HCT116 (cell line): ENCODE measurements at places on chromosomes 12 and 14.

- no peak for DNase-seq
These were observed 248.5 kb upstream of the PDE3A start for GRCh38 chr12:20119596-20120402.

DNA sequence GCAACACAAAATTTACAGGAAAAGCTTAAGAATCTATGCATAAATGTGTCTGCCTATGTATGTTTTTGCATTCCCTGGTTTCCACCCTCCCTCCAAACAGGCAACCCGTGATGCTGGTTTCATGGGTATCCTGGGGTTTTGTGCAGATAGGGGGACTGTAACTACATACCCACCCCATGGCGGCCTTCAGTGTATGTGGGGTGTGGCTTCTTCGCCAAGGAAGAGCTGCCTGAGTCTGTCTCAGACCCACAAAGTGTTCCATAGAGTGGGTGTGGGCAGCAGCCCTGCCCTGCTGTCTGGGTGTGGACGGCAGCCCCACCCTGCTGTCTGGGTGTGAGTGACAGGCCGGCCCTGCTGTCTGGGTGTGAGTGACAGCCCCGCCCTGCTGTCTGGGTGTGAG lies 174.8 kb downstream of the ADGRD1 start:
- no peak for DNase-seq

DNA sequence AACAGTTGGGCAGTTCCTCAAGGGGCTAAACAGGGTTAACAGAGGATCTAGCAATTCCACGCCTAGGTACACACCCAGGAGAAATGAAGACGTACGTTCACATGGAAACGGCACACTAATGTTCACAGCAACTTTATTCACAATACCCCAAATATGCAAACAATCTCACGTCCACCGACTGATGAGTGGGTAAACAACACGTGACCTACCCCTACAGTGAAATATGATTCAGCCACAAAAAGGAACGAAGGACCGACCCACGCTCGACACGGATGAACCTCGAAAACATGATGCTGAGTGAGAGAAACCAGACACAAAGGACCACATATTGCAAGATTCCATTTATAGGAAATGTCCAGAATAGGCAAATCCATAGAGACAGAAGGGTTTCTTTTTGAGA lies 112.7 kb downstream of the NCOR2 start:
- no peak for DNase-seq

DNA sequence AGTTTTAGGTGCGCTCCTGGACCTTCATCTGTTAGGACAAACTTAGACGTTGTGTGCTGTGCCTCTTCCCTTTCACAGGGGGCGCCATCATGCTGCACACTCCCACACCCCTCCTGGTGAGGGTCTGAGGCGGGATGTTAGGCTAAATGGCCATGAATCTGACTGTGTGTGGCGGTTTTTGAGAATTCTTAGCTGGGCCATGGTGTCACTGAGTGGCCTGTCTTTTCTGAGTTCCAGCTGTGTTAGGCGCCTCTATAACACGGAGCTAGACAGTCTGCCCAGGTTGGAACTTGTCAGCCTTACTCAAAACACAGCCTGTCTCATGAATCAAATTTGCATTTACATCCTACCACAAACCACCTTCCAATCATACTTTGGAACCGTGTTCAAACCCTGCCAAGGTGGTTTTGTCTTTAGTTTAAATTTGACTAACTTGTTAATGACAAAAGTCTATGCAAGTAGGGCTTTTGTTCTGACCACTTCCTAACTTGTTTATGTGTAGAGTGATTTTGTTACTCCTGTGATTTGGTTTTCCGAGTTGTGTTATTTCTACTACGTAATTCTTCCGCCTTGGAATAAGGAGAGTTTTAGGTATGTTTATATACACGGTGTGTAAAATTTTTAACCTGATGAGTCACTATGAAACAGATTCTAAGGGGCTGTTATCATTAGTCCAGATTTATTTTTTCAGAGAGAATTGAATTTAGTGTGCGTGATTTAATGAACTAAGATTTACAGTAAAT lies 19.6 kb downstream of the ACVR1B start:
- no peak for DNase-seq

- no peak for DNase-seq
These were observed 255.3 kb downstream of the AEBP2 start for GRCh38 chr12:19694627-19695026.

DNA sequence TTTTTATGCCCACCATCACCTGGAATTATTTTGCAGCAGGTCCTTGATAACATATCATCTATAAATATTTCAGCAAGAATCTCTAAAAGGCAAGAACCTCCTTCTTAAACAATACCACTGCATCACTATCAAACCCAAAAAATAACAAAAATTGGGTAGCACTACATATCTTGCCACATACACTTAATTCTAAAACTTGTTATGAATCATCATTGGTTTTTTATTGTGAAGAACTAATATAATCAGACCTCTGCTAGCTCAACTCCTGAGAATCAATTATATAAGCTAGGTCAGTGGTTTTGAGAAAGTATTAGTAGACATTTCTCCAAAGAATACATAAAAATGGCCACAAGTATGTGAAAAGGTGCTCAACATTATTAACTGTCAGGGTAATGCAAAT lies 23.8 kb downstream of the SLC38A1 start:
- no peak for DNase-seq

- no peak for DNase-seq
These were observed 229.8 kb downstream of the ALX1 start for GRCh38 chr12:85509857-85510256.

GRCh38 chr14:61438497-61438859 lies 117.1 kb downstream of the PRKCH start:
- DNase-seq: no peak

GRCh38 chr14:39050389-39050788 lies 52.6 kb downstream of the SEC23A start:
- no peak for DNase-seq

- no peak for DNase-seq
These were observed 10.4 kb downstream of the CCT2 start for GRCh38 chr12:69595689-69596088.

- no peak for DNase-seq
These were observed 2.0 kb downstream of the SYNE3 start for GRCh38 chr14:95514131-95515079.

GRCh38 chr12:112908548-112908947 lies 1.8 kb downstream of the OAS1 start:
- DNase-seq: no peak

DNA sequence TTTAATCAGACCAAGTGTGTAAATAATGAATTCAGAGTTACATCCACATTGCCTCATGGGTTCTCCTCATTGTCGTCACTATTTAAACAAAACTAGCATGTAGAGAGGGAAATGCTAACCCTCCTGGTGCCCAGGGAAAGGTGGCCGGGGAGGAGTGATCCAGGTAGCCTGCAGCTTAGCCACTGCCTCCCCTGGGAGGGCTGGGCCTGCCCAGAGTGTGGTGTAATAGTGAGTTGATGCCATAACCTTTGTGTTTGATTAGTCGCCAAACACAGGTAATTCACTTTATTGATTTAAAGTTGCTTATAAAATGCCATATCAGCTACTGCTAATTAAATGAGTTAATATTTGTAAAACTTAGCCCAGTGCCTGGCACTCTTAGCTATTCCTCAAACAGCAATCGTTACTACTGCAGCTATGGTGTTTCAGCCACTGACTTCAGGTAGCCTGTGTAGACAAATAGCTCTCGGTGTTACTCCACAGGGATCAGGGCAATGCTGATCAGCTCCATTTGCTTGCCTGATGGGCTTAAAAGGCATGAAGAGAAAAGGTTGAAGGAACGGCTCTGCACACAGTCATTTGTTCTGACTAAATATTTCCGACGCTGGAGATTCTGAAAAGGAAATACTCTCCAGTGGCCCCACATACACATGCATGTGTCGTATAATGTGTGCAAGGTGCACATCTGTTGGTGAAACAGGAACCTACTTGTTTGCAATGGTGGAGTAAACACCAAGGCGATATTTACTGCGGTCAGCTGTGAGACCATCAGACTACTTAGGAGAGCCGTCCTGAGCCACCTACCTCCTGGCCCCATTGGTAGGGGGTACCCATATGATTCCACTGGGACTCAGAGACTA lies 45.7 kb upstream of the PRMT8 start:
- no peak for DNase-seq

- DNase-seq: no peak
These were observed 36.5 kb upstream of the KICS2 start for GRCh38 chr12:64258576-64258975.

GRCh38 chr14:39474416-39474911 lies 42.2 kb upstream of the FBXO33 start:
- no peak for DNase-seq

DNA sequence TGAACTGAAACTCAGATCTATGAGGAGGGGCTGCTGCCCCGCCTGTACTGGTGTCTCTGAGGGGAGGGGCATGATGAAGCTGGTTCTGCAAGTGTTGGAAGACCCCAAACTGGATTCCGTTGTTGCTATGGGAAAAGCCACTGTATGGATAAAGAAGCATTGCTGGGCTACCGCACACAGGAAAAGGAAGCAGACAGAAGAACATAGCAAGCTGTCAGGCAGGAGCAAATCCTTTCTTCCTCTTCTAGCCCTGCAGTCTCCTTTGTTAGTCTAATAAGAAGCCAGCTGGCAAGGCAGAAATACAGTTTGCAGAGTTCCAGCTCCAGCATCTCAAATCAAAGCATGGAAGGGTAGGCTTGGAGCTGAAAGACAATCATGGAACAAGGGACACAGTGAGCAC lies 26.3 kb upstream of the NR1H4 start:
- no peak for DNase-seq
